Retina (tissue), 1 donor: ENCODE measurements at places on chromosomes 16 and 17.
A peak's percentile ranks its signal among the peaks of the same experiment; 100 is the strongest.

DNA sequence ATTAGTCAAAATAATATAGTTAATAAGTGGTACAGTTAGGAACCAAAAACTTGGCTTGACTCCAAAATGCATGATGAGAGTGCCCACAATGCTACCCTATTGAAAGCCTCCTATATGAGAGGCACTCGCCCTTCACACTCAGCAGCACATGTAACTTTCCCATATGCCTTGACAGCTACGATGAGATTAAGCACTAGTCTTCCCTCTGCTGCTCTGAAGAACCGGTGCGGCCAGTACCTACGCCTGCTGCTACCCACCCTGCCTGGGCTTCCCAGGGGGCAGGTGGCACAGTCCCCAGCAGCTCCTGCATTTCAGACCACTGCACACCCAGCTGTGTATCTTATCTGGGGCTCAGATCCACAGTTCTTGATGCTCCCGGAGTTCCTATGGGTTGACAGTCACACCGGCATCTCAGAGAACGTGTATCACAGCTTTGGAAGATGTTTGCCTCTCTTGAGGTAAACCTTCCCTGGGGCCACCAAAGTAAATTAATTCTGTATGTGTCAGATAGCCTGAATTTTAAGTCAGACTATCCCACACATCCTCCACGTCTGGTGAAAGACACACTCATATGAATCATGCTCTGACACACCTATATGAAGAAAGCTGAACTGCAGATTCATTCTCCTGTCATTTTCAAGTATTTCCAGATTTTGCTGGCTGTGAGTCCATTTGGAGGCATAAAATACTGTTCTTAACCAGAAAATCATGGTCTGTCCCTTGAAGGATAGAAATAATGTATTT lies 77.8 kb downstream of the MYH10 start:
- no peak for DNase-seq

DNA sequence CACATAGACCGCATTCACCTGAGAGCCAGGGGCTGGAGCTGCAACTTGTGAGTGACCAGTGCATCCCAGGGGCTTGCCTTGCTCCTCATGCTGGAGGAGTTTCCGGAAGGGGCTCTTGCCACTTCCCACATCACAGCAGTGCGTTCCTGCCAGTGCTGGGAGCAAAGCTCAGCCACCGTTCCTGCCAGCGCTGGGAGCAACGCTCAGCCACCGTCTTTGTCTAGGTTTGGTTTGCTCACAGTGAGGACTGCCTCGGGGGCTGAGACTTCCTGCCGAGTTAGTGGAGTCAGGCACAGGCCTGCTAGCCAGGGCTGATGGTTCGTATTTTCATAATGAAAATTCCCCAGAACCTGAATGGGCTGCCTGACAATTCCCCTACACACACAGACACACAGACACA lies 5.4 kb upstream of the CHRNE start:
- DNase-seq, result peak; percentile 28

DNA sequence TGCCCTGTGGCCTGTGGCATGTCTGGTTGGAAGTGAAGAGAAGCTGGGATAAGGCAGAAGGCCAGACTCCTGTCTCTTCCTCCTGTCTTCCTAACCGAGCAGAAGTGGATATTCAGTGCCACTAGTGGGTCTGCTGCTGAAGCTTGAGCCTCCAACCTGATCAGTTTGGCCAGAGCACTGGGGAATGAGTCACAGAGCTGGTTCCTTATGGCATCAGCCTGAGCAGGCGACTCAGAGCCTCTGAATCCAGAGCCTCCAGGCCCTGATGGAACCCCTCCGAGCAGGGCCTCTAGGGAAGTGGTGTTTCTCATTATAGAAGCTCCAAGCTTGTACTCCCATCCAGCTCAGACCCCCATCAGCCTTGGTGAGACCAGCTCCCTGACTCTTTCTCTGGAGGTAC lies 2.0 kb downstream of the WSCD1 start:
- no peak for DNase-seq

GRCh38 chr16:79293836-79294460 lies 306.6 kb downstream of the MAF start:
- DNase-seq, result no peak

GRCh38 chr16:73192232-73192894 lies 144.4 kb upstream of the ZFHX3 start:
- no peak for DNase-seq

DNA sequence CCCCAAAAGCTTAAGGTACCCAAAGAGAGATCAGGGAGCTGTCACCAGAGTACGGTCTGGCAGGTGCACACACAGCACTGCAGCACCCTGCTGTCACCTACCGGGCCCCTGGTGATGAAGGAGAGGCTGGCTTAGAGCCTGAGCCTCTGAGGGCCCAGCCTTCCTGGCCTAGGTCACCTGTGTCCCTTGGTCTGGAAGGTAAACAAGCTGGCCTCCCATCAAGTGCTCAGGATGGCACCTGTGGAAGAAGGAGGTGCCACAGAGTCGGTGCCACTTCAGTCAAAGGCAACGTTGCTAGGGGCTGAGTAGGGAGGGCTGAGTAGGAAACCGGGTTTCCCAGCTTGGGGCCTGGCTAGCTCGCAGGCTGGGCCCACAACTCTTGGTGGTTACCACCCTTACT lies 70.7 kb downstream of the COG7 start:
- DNase-seq, result no peak

DNA sequence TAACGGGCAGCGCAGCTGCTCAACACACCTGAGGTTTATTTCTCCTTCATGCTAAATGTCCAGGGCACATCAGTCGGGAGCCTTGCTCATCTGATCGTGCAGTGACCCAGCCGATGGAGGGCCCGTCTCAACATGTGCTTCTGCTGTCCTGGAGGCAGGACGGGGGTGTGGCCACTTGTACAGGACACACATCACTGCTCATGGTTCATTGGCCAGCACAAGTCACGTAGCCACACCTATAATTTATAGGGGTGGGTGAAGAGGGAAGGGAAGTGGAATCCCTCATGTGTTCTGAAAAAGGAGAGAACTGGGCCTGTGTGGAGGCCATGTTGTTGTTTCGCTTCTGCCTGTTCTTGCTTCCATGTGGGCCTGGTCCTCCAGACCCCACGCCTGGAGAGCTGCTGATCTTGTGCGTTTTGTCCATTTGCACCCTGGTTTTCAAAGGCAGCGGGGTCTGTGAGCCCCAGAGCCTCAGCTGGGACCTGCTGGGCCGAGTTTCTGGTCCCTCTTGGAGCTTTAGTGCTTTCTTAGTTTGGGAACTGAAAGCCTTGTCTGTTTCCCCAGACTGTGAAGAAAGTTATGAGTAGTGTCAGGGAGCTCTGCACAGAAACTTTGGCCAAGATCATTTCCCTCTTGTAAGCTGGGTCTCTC lies 60.5 kb downstream of the CMIP start:
- DNase-seq, result peak; percentile 28

- DNase-seq, result no peak
These were observed 32.8 kb downstream of the MSI2 start for GRCh38 chr17:57289130-57289529.

GRCh38 chr16:35751191-35751941 lies 2292.0 kb downstream of the TP53TG3F start:
- DNase-seq, result no peak

DNA sequence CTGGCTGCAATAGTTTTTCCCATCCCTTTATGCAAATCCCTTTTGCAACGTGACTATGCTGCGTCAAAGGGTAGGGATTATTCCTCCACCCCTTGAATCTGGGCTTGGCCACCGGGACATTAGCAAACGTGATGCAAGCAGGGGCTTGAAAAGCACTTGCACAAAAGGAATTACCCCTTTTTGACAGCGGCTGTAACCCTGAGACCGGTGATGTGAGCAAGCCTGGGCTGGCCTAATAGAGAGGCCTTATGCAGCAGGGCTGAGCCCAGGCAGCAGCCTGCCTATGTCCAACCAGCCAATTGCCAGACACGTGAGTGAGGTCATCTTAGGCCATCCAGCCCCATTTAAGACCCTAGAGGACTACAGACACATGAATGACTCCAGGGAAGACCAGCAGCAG lies 30.4 kb upstream of the PAFAH1B1 start:
- peak; percentile 18 for DNase-seq
